ENCODE measurements at places on chromosomes 2 and 18. TPM values are rescaled to one million over a fixed set of nuclear protein-coding genes. Genes with fewer than 3 reads are reported as not detected.

GRCh38 chr18:52716973-52717372 lies 377.0 kb downstream of the DCC start:
- no peak for DNase-seq

- DNase-seq, result no peak
Observed at GRCh38 chr2:1662606-1663180, 81.6 kb downstream of the PXDN start.

DNA sequence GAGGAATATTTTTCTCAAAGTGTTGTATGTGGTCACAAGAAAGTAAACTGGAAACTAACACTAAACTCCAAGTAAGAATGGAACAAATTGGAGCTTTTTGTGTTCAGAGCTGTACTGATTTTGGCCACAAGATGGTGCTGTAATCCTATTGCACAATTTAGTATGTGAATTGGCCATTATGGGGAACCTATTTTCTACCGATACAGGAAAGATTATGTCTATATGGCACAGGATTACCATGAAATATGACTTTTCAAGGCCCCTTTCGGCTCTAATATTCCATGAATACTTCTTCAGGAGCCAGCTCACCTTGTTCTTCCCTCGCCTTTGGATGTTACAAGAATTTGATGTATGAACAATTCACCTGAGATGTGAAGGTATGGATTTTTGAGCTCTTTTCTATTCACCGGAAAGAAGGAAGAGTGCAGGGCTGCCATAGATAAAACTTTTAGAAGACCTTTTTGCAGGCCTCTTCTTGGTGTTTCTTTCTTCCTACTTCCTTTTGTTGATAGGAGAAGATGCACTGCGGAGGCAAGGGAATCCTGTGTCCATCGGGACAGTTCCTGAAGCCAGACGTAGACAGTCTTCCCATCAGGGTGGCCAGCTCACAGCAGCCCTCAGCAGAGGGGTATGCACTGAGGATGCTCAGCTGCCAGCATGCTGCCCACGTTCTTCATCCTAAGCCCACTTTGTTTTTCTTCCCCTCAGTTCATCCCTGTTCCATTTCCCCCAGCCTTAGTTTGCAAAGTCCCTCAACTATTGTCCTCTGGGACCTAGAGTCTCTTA lies 13.3 kb downstream of the MRPL44 start:
- DNase-seq, result peak; percentile 88

GALNT1 gene
- total RNA-seq, result 172 TPM

DNA sequence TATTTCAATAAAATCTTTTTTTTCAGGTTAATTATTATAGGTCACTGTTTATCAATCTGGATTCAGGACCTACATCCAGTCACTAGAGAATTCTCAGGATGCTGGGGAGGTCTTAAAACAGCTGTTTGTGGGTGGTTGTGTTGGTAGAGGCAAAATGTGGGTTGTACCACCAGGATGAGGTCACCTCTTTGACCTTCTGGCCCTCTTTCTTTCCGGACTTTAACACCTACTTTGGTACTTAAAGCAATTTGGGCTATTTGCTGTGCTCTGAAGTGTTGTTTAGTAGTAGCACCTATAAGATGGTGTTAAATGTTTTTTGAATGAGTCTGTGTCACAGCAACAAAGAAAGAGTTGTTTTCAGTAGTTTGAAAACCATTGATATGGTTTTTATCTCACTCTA lies 14.6 kb downstream of the EML4 start:
- no peak for DNase-seq

GAD1 gene
- 7.7 TPM for total RNA-seq

DNA sequence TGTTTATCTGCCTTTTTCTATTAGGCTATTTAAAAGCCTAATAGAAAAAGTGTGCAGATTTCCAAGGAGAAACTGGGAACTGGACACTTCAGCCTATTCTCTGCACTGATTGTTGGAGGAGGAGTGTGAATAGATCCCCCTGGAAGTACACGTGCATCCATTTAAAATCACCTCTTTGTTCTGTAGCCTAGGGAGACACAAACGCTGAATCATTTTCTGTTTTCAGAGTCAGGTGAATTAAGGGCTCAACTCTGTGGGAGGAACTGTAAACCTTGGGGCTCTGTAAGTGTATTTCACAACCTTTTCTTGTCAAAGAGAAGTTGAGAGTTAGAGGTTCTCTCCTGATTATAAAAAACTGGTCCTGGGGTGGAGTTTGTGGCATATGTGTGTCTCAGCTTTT lies 159.7 kb downstream of the SPAG16 start:
- DNase-seq, result no peak

- no peak for DNase-seq
Observed at GRCh38 chr18:55195863-55196262, 236.6 kb upstream of the CCDC68 start.

DNA sequence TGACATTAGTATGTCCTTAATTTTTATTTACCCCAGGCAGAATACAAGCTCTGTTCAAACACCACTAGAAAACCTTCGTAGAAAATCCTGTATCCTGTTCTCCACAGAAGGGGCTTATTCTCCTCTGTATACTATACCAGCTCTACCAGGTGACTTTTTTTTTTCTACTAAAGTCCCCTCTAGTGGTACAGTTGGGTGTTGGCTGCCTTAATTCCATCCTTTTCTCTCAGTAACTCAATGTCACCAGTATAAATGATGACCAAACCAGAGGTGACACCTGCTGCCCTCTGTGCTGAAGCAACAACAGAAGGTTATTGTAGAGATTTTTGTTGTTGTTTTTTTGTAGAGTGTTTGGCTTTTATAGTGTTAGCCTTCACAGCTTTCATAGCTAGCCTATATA lies 1322.0 kb downstream of the LRP1B start:
- peak; percentile 41 for DNase-seq

- peak; percentile 59 for DNase-seq
Observed at GRCh38 chr2:241211276-241211675, 22.8 kb downstream of the ANO7 start.

HEATR5B gene
- total RNA-seq, result 53.1 TPM

IL1RN gene
- not detected for total RNA-seq

SLC5A7 gene
- not detected for total RNA-seq

RIT2 gene
- total RNA-seq, result not detected

GRCh38 chr18:21191596-21192307 lies 50.3 kb upstream of the GREB1L start:
- peak; percentile 77 for DNase-seq

DNA sequence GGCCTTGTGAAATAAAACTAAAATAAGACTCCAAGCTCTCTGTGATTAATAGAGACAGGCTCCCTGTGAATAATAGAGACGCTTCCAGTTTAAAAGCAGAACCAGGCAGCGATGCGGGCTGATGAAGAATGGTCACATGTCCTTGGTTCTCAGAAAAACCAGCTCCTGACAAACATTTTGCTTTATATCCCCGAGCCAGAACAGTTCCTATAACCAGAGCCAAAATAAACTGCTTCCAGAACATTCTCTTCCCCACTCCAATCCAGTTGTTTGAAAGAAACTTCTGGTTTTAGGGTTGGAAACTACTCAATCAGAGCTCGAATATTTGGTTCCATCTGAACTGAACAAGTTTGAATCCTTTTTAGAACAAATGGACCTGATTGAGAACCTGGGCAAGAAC lies 213.7 kb downstream of the TSN start:
- DNase-seq, result no peak

GRCh38 chr2:192571636-192572035 lies 376.9 kb upstream of the TMEFF2 start:
- no peak for DNase-seq

DNA sequence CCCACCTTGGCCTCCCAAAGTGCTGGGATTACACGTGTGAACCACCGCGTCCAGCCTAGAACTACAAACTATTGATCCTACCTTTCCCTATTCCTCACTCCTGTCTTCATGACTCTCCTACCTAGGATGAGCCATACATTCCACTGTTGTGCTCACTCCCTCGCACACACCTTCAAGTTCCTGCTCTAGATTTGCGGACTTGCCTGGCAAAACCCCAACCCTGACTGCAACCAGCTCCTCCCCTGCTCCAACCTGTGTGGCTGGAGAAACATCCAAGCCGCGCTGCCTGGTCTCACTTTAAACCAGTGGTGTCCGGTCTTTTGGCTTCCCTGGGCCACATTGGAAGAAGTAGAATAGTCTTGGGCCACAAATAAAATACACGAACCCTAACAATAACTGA lies 5.0 kb upstream of the DNPEP start:
- DNase-seq, result no peak

TBR1 gene
- 0.15 TPM for total RNA-seq

- no peak for DNase-seq
Observed at GRCh38 chr2:237700512-237701032, 73.2 kb downstream of the LRRFIP1 start.

- no peak for DNase-seq
Observed at GRCh38 chr2:67871686-67872412, 191.0 kb downstream of the C1D start.

CYP1B1 gene
- total RNA-seq, result not detected

- DNase-seq, result no peak
Observed at GRCh38 chr2:117378653-117379052, 435.8 kb upstream of the DDX18 start.

DNA sequence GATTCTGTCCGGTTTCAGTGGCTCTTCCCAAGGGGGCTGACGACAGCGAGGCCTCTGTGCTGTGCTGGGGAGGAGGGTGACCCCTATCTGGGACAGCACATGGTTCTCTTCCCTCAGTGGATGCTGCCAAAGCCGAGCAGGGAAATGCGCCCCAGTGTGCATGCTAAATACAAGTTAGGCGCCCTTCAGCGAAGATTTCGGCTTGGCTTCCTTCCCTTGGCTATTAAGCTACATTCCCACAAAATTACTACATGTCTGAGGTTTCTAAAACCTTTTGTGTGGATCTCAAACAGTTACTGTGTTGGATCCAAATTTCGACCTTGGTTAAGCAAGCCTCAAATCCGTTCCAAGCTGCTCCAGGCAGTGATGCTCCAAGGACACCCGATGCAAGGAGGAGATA lies 440.3 kb downstream of the NRXN1 start:
- no peak for DNase-seq

DNA sequence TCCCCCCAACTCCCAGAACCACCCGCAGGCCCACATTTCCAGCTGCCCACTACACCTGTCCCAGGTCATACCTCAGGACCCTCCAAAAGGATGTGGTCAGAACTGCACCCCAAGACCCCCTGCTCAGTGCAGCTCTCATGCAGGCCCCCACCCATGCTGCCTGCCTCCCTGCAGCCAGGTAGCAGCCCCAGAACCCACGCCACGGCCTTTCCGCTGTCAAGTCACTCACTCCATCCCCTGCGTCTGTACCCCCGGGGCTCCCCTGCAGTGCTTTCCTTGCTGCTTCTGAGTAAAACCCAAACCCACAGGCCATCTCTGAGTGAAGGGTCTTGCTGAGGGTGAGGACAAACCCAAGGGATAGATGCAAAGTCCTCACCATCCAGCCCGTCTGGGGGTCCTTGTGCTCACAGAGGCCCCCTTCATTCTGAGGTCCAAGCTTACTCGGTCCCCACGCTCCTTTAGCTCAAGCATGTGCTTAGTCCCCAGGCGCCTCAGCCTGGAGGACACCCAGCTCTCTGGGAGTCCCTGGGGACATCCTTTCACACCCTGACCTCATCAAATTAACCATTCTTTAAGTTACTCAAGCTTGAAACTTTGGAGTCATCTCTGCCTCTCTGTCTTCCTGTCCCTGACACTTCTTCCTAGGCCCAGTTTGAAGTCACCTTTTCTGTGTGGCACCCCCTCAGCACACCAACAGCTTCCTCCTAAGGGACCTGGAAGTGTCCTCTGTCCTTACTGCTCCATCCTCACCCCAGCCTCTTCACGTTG lies 130.1 kb downstream of the SMAD7 start:
- peak; percentile 79 for DNase-seq

DNA sequence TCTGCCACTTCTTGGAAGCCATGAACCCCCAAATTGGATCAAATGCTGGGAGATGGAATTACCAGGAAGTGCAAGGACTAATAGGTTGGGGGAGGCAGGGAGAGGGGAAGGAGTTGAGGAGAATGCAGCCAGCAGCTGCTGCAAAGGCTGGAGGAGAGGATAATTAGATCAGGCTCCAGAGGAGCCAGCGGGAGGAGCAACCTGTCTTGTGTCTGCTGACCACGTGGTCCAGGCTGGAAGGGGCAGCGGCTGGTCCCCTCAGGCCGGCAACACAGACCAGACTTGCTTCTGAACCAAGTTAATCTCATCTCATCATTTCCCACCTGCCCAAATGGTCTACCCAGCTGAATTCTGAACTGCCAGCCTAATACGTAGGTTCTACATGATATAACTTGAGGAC lies 68.3 kb downstream of the MRO start:
- no peak for DNase-seq

DNA sequence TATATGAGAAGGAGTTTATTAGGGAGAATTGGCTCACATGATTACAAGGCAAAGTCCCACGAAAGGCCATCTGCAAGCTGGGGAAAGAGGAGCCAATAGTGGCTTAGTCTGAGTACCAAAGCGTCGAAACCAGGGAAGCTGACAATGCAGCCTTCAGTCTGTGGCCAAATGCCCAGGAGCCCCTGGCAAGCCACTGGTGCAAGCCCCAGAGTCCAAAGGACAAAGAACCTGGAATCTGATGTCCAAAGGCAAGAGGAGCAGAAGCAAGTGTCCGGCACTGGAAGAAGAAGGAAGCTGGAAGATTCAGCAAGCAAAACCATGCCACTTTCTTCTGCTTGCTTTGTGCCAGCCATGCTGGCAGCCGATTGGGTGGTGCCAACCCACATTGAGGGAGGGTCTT lies 74.3 kb upstream of the NPAS2 start:
- no peak for DNase-seq

- DNase-seq, result no peak
Observed at GRCh38 chr2:53275743-53276142, 491.9 kb upstream of the CHAC2 start.

GRCh38 chr2:216344950-216345300 lies 27.4 kb downstream of the MARCHF4 start:
- no peak for DNase-seq

MTCL1 gene
- total RNA-seq, result 0.43 TPM

KHK gene
- 3.5 TPM for total RNA-seq

DNA sequence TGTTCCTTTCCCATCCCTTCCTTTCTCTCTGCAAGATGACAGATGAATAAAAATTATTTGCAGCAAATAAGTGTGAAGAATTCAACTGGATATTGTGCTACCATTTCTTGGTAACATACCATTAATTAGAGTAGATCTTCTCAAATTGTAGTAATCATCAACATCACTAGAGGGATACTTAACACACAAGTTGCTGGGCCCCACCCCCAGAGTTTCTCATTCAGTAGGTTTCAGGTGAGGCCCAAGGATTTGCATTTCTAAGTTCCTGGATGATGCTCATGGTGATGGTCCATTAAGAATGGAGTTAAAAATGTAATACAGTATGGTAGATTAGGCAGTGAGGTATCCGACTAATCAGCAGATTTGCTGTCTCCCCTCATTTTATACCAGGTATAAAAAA lies 594.0 kb downstream of the ERBB4 start:
- no peak for DNase-seq

DNA sequence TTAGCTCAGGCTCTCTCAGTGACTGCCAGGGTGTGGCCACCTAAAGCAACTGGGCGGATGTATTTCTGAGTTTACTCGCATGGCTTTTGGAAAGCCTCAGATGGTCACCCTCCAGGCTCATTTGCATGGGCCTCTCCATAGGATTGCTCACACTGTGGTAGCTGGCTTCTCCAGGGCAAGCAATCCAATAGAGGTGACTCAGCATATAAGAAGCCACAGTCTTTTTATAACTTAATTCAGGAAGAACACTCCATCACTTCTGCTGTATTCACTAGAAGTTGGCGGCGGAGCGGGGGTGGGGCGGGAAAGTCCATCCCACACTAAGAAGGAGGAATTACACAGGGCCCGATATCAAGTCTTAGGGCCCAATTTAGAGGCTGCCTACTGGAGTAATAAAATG lies 3.6 kb upstream of the DOK6 start:
- no peak for DNase-seq
